ENCODE measurements at places on chromosomes 1 and 21.
A peak's percentile ranks its signal among the peaks of the same experiment; 100 is the strongest.

- DNase-seq: peak; percentile 55
Observed at GRCh38 chr1:174626031-174627025, 178.6 kb downstream of the GPR52 start.

DNA sequence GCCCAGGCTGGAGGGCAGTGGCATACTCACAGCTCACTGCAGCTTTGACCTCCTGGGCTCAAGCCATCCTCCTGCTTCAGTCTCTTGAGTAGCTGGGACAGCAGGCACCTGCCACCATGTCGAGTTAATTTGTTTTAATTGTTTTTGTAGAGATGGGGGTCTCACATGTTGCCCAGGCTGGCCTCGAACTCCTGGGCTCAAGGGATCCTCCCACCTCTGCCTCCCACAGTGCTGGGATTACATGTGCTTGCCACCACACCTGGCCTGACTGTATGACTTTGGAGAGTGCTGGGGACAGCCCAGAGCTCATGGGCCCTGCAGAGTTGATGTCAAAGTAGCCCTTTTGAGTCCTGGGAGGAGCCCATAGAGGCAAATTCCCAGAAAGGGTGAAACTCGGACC, 1.8 kb downstream of the OBSCN start:
- DNase-seq: no peak

DNA sequence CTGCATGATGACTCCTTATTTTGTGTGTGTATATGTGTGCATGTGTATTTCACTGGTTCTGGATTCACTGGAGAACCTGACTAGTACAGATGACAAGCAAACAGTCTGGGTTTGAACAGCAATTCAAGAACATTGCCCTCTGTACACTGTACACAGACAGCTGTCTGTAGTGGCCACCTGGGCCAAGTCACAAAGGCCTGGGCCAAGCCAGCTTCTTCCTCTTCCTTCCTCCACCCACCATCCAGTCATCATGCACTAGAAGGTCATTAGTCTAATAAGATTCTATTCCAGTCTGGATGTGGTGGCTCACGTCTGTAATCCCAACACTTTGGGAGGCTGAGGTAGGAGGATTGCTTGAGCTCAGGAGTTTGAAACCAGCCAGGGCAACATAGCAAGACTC, 155.9 kb downstream of the ELAVL4 start:
- no peak for DNase-seq

- no peak for DNase-seq
Observed at GRCh38 chr1:23246274-23246673, 29.0 kb upstream of the HTR1D start.

DNA sequence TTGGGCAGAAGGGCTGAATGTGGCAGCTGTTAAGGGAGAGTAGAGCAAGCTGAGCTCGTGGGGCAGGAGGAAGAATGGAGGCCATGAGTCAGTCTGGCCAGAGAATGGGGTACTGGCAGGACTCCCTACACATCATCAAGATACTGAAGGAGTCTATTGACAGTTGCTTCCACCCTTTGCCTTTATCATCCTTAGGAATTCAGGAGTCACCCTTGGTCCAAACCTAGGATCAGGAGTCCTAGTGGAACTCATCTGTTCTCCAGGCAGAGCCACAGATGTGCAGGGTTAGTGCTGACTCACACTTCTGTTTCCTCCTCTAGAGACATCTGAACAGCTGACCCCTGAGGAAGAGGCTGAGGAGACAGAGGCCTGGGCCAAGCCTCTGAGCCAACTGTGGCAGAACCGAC, 18.7 kb upstream of the ST3GAL3 start:
- no peak for DNase-seq

DNA sequence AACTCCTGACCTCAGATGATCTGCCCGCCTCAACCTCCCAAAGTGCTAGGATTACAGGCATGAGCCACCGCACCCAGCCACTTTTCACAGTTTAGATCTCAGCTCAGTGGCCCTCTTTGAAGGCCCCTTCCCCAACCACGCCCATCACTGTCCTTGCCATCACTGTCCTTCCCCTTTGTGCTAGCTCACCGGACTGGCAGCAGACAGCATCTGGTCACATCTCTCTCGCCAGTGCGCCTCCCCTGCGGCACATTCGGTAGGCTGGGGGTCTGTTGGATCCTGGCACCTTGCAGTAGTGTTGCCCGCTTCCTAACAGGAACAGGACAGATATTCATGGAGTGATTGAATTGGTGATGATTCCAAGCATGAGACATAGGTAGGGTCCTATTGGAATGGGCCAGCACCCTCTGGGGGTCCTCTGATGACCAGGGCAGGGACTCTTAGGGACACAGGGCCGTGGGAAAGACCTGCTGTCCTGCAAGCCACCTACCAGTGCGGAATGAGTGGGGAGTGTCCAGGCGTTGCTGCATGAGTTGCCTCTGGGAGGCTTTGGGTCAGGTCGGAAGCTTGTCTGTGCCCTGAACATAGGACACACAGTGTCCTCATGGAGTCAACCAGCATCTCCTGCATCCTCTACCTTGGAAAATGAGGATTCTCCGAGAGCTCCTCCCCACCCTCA, 178.8 kb upstream of the VAMP3 start:
- DNase-seq: no peak

DNA sequence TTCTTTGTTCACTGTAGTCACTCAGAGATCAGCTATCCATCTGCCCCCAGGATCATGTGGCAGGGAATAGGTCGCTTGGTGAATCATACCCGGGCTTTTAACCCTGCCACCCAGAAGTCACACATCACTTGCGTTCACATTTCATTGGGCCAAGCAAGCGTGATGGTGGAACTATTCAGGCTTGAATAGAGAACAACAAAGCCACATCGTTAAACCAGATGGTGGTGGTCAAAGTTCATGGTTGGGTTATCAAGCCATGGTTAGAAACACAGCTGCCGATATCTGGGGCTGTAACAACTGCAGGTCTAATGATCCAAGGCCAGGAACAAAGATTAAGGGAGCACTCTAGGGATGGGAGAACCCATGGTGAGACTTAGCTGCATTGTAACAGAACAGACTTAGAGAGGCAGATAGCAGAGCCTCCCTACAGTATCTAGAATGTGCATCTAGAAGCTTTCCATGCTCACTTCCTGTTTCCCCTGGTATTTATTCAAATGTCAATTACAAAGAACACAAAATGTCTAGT, 40.0 kb upstream of the PTPRC start:
- no peak for DNase-seq

GRCh38 chr1:24191860-24192259, 4.8 kb upstream of the IFNLR1 start:
- DNase-seq: no peak

GRCh38 chr1:29805896-29806160, 569.5 kb downstream of the PTPRU start:
- DNase-seq: no peak

- DNase-seq: no peak
Observed at GRCh38 chr1:226980565-226981385, 40.7 kb downstream of the COQ8A start.

DNA sequence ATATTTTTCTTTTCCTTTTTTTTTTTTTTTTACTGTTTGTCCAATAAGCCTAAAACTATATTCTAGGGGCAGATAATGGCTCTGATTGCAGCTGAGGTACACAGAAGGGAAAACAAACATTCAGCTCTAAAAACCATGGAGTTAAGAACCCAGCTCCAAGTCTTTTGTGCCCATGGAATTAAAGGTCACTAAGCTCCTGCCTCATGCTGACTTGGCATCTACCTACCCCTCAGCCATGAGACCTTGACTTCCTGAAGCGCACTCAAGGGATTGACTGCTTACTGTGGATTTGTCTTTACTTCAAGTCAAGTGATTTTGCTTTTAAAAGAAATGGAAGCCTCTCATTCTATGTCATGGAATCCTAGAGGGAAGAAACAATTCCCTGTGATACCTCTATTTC, 192.3 kb downstream of the AMY1C start:
- DNase-seq: no peak

- DNase-seq: no peak
Observed at GRCh38 chr1:243719476-243719875, 130.6 kb downstream of the AKT3 start.

DNA sequence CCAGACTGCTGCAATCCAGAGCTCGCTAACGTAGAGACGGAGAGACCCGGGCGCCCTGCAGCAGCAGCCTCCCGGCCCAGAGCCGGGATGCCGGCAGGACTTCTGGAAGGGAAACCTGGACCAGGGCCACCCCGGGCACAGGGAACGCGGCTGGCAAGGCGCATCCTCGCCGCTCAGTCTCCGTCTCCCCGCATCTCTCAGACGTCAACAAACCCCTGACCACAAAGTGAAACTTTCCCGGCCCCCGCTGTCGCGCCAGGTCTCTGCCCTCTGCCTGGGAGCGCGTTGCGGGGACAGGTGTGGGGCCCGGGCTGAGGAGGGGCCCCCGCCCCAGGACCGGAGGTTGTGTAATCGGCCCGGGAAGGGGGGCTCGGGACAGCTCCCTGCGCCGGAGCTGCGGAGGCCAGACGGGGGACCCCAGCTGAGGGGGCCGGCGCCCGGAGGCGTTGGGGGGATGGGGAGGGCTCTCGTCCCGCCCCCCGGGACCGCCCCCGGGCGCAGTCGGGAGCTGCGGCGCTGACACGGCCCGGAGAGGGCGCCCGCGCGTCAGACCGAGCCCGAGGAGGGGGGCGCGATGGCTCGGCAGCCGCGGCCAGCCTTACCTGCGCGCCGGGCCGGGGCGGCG, 116.6 kb upstream of the HIVEP3 start:
- peak; percentile 83 for DNase-seq

DNA sequence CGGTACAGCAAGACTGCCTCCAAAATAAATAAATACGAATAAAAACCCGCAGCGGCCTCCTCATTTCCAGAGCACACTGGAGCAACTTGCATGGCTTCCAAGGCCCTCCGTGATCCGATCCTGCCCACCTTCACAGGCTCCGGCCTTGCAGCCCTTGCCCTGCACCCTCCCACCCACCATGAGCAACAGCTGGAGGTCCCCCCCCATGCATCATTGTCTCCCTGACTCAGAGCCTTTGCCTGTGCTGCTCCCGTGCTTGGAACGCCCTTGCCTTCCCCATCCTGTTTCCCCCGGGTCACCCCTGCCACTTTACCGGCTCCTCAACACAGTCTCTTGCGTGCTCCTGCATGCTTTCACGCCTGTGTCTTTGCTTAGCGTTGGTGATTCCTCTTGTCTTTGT, 71.0 kb upstream of the ANGPTL1 start:
- DNase-seq: no peak

DNA sequence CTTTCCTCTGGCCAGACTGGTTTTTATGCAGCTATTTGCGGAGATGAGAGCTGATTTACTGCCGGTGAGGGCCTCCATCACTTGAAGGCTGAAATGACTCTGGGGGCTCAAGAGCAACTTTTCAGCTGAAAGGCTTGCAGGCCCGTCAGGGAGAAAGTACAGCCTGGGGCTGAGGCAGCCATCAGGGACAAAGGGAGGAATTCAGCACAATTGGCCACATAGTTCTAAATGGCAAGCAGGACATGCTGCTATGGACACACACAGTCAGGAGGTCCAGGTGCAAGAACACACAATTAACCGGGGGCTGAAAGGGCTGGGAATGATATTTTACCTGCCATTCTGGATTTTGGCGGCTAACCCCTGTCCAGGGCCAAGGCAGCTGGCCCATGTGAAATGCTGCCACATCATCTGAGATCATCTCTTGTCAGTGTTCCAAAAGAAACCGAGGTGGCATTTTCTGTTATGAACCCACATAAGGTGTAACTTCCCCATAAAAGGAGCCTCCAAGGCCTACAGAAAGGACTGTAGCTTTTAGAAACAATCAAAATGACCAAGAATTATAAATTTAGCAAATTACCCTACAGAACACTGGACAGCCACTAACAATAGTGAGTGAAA, 58.2 kb downstream of the LMX1A start:
- DNase-seq: no peak

DNA sequence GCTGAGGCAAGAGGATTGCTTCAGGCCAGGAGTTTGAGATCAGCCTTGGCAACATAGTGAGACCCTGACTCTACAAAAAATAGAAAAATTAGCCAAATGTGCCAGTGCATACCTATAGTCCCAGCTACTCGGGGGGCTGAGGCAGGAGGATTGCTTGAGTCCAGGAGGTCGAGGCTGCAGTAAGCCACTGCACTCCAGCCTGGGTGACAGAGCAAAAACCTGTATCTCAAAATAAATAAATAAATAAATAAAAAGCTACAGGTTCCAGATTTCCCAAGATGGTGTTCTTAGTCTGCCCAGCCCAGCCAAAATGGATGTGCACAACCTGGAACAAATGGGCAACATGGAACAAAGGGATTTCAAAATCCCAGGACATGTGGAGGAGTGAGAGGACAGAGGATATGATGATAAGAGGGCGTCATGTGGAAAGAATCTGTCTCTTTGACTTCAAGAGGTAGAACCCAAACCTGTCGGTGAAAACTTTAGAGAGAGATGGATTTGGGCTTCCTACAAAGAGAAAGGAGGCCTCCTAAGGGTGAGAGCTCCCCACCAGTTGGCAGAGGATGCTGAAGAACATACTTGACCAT, 3.2 kb downstream of the EDARADD start:
- DNase-seq: no peak

GRCh38 chr1:32755810-32756159, 53.2 kb upstream of the SYNC start:
- no peak for DNase-seq

GRCh38 chr1:110084227-110085078, 14.0 kb upstream of the ALX3 start:
- DNase-seq: no peak

GRCh38 chr1:169149555-169150286, 43.2 kb downstream of the ATP1B1 start:
- DNase-seq: no peak

GRCh38 chr1:234875953-234876855, 252.4 kb downstream of the TOMM20 start:
- DNase-seq: peak; percentile 24

GRCh38 chr1:235892734-235893413, 26.2 kb upstream of the LYST start:
- DNase-seq: no peak

GRCh38 chr1:168371477-168371876, 90.8 kb downstream of the TBX19 start:
- DNase-seq: no peak

DNA sequence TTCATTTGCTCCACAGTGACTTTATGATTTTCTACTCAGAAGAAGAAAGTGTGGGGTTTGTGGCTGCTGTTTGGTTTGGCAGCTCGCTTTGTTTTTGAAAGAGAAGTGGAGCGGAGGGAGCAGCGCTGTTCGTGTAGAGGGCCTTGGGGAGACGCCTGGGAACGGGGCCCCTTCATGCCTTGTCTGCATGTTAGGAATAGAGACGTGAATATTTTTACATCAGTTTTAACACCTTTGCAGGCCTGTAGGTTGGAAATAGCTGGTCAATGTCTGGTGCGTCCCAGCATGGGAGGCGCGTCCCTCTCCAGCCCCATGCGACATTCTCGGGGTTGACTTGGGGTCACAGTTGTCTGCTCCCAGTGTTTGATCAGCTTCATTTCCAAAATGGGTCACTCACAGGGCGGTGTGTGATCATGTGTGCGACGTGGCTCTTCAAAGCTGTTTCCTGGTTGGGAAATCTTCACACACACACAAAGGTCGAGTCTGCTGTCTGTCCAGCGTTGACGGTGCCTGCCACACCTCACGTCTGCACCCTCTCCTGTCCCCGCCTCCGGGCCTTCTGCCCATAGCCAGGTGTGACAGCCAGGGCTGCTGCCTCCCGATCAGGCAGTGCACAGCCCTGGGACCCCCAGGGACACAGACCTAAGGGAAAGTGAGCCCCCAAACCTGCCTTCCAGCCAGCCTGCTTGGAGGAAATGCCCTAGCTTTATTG, 149.2 kb downstream of the PSMG1 start:
- DNase-seq: no peak
